Right cardiac atrium (tissue), 5 donors: ENCODE measurements at places on chromosomes 13 and 19.

DNA sequence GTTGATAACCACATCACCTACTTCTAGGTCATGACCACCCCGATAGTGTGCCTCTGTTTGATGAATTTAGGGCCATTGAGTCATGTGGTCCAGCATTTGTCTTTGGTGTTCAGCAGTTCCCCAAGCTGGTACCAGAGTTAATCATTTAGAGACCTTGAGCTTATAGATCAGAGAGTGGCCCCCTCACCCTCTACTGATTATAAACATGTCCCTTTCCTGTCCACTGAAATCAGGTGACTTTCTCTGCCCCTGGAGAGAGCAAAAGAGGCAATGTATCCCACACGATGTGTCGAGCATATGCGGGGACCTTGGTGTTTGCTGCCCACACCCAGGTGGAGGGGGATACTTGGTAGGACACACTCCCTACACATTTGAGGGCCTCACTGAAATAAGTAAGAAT is 46.3 kb downstream of the C13orf42 start:
- DNase-seq = no peak

- peak; percentile 58 for DNase-seq
Observed at GRCh38 chr19:3053218-3053621, 9.1 kb downstream of the TLE5 start.

- DNase-seq = no peak
Observed at GRCh38 chr13:97496511-97496910, 62.5 kb downstream of the RAP2A start.

GRCh38 chr19:57947088-57947418 is 453 bp downstream of the ZNF256 start:
- no peak for DNase-seq

GRCh38 chr13:100234524-100235136 is 145.7 kb downstream of the PCCA start:
- no peak for DNase-seq

GRCh38 chr19:4206818-4207484 is 22.4 kb upstream of the EBI3 start:
- DNase-seq = no peak

DNA sequence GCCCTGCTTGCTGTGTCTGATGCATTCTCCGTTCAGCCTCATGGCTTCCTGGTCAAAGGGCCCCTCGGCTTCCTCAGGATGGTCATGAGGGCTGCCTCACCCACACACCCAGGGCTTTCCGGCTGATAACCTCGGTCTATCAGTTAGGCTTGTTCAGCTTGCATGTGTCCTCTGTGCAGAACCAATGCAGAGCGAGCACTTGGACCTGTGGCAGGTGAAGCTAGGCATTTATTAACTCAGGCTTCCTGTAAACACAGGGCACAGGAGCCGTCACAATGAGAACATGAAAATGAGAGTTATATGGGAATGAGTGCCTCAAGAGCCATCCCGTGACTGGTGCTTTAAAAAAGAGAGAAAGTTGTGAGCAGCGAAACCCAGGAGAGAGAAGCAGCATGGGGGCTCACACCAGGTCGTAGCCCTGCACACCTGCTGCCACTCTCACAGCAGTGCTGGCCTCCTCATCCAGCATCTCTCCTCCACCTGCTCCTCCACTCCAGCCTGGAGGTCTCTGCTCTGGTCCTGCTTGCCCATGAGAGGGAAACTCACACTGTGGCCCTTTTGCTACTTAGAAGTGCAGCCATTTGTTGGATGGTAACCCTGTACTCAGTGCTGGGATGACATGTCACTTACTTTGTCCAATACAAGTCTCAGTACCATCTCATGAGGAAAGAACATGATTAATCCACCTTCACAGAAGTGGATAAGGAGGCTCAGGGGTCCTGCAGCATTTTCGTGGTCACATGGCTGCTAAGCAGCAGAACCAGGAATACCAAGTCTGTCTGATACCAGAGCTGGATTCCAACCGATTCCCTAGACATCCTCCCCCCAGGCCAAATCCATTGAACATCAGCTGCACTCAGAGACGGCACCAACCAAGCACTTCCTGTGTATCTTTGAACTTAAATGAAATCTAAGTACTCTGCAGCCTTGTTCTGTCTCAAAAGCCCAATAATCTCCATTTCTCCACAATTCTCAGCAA is 50.5 kb upstream of the IRS2 start:
- no peak for DNase-seq

DNA sequence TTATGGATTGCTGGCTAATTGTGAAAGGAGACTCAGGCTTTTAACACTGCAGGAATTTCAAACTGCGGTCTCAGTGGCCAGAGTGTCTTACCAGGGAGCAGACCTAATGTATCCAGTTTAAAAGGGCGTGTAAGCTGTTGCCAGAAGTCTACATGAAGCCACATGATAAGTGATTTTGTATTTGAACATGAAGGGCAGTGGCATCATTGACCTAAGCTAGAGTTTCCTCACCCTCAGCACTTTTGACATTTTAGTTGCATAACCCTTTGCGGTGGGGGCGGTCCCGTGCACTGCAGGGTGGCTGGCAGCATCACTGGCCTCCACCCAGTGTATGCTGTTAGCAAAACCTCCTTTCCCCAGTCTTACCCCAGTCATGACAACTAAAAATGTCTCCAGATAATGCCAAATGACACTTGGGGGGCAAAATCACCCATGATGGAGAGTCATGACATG is 23.7 kb upstream of the GPR18 start:
- DNase-seq = peak; percentile 66

GRCh38 chr19:44648631-44649251 is 5.0 kb downstream of the PVR start:
- no peak for DNase-seq
